ENCODE measurements at places on chromosomes 3 and 15.

DNA sequence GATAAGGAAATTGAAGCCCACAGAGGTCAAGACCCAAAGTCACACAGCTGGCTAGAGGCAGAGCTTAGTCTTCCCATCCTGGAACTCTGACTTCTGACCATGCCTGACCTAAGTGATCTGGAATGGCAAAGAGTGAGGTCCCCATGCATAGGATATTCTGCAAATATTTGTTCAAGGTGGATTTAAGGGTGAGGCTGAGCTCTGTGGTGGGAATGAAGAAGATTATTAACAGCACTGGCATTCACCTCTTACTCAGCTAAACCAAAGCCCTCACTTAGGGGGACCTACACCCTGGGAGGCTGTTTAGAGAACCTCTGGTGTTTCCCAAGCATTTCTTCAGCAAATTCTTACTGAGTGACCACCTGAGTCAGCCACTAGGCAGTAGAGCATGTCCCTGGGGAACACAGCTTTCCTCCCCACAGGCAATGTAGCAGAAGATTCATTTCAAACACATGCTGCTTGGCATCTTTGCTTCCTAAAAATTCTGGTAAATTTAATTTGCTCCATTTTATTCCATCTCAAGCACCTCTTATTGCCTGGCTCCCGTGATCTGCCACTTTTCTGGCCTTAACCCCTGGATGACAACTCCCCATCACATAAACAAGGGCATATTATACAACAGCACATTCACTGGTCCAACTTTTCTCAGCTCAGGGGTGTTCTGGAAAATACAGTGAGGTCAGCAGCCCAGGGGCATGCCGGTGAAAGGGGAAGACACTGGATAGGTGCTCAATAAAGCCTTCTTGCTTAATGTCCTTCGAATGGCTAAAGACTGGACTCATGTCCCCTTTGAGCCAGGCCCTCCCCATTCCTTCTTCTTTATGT, 176.0 kb downstream of the ABHD5 start:
- no peak for DNase-seq

- no peak for DNase-seq
Observed at GRCh38 chr3:137105277-137105977, 147.6 kb downstream of the IL20RB start.

DNA sequence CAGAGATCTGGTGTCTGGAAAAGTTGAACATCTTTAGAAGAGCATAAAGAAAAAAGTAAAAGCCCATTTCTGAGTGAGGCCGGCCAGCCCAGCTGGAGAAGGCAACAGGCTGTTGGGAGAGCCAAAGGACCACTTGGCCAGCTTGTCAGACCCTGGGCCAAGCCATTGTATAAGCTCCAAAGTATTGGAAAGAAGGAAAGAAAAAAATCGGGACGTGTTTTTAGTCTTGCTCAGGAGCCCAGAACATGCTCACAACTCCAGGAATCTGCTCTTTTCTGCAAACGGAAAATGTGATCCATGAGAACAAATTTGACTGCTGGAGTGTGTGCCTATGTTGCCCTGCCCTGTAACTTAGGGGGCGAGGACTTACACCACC, 10.4 kb upstream of the CLPX start:
- DNase-seq = no peak

DNA sequence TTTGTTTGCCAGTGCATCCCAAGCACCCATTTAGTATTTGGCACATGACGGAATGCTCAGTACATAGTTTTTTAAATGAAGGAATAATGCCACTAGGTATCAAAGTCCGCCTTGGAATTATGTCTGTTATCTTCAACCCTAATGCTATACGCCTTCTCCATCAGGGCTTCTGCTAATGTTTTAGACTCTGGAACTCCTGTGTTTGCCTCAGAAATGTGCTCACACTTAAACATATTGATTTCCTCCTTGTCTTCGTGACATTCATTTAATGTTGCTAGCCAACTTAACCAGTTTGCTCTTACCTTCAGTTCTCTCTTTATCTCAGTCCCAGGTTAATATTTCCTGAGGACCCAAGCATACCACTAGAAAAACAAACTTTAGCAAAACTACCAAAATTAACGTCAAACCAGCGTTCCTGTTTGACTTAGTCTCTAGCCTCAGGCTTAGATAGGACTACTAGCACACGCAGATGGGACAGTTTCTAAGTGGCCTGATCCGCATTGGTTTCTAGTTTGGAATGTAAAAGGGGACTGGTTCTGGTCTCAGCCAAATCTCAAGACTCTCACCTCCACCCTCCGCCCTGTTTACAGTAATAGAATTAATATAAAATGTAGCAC, 81.4 kb downstream of the IL1RAP start:
- no peak for DNase-seq

GRCh38 chr3:71599416-71599815, 15.9 kb upstream of the FOXP1 start:
- DNase-seq = no peak

- DNase-seq = no peak
Observed at GRCh38 chr3:135237371-135238143, 442.5 kb downstream of the EPHB1 start.

DNA sequence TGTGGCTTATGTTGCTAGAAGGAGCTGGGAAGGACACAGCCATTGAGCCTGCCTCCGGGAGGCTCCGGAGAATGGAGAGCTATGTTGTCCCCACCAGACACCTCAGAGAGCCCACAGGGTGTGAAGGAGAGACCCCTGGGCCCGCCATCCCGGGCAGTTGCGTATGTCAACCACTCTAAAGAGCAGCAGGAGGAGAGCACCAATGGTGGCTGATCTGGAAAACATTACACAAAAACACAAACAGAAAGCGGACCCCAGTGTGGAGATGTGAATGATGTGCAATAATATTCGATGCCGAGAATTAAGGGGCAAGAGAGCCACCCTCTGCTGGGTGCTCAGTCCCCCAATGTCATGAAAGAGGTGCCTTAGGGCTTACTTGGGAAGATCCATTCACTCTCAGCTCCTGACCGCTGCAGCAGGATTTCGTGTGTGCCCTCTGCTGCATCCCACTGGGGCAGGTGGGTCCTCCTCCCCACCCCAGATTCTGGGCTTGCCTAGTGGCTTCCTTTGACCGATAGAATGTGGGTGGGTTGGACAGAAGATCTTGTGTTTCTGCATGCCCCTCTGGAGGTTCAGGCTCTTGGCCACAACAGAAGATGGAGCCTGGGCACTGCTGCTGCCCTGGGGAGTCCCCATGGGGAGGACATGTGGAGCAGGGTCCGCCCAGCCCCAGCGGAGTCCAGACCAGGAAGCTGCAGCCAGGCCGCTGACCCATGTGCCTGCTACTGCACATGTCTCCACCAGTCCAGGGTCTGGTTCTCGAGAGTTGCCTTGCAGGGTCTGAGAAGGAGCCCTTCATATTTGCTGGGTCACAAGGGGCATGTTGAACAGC, 245.3 kb downstream of the OCA2 start:
- no peak for DNase-seq

GRCh38 chr3:101823525-101823924, 25.8 kb upstream of the NFKBIZ start:
- no peak for DNase-seq

- no peak for DNase-seq
Observed at GRCh38 chr3:69901802-69902201, 97.7 kb upstream of the SAMMSON start.

GRCh38 chr15:31607656-31608055, 281.0 kb downstream of the KLF13 start:
- DNase-seq = no peak

DNA sequence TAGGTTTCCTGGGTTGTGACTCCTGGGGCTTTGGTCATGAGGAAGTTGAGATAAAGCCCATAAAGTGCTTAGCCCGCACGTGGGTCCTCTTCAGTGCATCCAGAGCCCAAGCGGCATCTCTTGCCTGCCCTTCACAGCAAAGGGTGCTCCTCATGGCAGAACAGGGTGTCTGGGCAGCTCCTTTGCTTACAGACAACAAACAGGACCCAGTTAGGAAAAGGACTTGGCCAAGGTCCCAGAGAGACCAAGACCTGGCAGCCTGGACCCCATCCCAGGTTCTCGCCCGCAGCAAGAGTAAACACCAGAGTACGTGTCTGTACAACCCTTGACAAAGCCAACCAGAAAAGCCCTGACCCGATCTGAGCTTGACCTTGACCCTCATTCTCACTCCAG, 27.0 kb downstream of the ALS2CL start:
- no peak for DNase-seq

- DNase-seq = no peak
Observed at GRCh38 chr3:70078778-70079177, 79.2 kb downstream of the SAMMSON start.

DNA sequence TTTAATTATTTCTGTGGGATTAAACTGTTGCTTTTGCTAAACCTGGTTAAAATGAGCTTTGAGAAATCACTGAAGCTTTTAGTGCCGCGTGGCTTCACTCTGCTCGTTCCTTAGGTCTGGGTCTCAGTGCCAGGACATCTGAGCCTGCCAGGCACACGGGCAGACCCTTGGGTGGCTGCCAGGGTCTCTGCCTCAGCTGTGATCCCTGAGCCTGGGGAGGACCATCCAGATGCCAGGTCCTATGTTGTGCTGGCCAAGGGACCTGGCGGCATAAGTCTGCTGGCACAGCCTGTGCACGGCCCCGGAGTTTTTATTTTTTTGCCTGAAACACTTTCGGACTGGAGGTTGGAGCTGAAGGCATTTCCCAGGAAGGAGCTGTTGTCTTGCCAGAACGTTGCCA, 328.1 kb downstream of the LRTM1 start:
- no peak for DNase-seq

GRCh38 chr3:21620511-21621155, 130.4 kb downstream of the ZNF385D start:
- DNase-seq = no peak

DNA sequence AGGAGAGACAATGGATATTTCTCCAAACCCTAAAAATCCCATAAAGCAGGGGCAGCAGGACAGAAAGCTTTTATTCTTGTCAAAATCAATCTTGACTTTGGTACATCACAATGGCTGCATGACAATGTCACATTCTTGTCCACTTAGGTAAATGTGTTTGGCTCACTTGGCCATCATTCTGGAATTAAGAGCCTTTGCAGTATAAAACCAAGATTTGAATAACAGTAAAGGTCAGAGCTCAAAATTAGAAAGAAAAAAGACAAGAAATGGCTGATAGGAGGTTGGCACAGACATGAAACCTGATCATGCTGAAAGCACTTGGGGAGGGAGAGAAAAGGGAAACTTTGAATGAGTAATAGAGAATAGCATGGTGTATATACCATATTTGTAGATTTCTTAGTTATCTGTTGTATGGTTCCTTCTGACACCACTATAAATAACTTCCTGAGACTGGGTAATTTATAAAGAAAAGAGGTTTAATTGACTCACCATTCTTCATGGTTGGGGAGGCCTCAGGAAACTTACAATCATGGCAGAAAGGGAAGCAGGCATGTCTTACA, 158.5 kb upstream of the SGO1 start:
- DNase-seq = no peak

DNA sequence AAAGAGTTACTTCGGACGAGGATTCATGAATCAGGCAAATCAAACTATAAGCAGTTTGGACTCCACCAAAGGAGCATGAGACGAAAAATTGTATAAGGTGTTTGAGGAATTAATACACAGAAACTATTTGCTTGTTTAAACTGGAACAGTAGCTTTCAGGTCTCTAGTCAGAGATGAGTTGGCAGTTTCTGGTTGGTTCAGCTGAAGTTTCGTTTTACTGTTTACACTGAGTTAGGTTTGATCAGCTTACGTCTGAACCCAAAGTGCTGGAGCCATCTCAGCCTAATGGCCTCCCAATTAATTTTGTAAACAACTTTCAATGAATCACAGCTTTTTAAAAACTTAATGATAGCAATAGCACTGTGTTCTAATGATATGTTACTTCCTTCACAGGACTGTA, 703.7 kb downstream of the NLGN1 start:
- DNase-seq = no peak

DNA sequence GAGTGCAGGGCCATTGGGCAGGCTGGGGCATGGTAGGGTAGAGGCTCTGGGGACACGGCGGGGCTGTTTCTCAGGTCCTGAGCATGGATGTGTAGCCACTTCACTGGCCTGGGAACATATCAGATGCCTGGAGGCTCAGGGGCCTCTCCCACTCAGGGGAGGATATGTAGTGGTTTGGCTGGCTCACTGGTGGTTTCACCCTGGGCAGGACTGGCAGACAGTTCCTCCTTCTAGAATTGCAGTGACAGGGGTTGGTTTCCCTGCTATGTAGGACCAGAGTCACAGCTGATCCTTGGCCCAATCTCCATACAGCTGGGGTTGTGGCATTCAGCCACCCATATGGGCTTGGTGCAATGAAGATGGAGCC, 4.8 kb upstream of the ARHGAP31 start:
- no peak for DNase-seq

- DNase-seq = no peak
Observed at GRCh38 chr3:71469138-71469435, 114.4 kb downstream of the FOXP1 start.

- DNase-seq = no peak
Observed at GRCh38 chr3:129572603-129573002, 29.6 kb downstream of the H1-8 start.

GRCh38 chr3:64343689-64344430, 118.6 kb upstream of the PRICKLE2 start:
- no peak for DNase-seq

DNA sequence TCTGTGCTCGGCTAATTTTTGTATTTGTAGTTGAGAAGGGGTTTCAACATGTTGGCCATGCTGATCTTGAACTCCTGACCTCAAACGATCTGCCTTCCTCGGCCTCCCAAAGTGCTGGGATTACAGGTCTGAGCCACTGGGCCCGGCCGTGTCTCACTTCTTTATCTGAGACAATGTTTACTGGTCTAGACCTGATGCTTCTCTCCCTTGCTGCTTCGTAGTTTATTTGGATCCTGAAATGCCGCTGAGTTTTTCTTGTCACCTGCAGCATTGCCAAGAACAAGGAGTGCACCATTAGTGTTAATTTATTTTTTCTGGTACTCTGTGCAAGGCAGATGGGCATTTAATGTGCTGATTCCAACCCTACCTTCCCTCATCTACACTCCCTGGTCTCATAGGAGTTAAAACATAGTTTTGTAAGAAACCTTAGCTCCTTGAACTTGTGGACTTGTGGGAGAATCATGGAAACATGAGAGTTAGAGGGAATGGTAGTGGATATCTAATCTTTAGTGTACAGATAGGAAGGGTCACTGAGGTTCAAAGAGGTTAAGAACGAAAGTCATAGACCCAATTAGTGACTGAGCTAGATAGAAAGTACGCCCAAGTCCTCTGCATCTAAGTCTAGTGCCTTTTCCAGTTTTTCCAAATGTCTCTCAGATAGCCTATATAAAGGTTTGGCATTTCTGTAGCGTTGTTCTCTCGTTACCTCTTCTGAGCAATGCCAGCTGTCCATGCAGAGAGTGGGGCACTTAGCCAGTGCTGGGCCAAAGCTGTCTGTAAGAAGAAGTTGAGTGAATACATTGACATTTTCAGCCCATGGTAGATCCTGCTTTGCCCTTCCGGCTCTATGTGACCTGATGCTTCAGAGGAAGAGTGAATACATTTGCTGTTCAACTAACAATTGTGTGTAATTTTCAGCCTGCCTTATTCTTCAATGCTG, 244.1 kb downstream of the LPP start:
- no peak for DNase-seq
